ENCODE measurements at places on chromosomes 12 and 14.
A peak's percentile ranks its signal among the peaks of the same experiment; 100 is the strongest.

GRCh38 chr12:31572900-31573600 lies 17.9 kb downstream of the DENND5B start:
- DNase-seq = no peak

GRCh38 chr14:21089877-21090193 lies 8.6 kb downstream of the ZNF219 start:
- no peak for DNase-seq

GRCh38 chr14:39175445-39176262 lies 600 bp downstream of the PNN start:
- DNase-seq = peak; percentile 1

- peak; percentile 20 for DNase-seq
Measured at GRCh38 chr12:57008178-57008577, 1.8 kb upstream of the ZBTB39 start.

Data from fibroblast of skin of left biceps (primary cell).